Motor neuron (in vitro differentiated cells): ENCODE measurements at places on chromosomes 2 and 18. TPM values are rescaled to one million over a fixed set of nuclear protein-coding genes. Genes with fewer than 3 reads are reported as not detected.

DNA sequence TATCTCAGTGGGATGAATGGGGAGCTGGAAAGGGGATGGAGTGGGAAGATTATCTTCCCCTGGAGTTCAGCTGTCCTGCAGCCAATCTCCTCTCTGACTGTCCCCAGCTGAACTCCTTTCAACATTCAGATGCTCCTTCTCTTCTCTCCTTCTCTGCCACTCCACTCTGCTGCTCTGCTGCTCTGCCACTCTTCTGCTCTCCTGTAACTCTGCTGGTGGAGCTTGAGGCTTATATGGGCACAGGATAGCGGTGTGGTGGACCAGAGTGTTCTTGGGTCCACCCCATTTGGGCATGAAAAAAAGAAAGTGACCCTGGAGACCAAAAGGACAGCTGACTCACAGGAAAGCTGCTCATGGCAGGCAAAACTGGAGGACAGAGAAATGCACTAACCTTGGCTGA lies 26.6 kb downstream of the FAHD2B start:
- ATAC-seq: no peak

DNA sequence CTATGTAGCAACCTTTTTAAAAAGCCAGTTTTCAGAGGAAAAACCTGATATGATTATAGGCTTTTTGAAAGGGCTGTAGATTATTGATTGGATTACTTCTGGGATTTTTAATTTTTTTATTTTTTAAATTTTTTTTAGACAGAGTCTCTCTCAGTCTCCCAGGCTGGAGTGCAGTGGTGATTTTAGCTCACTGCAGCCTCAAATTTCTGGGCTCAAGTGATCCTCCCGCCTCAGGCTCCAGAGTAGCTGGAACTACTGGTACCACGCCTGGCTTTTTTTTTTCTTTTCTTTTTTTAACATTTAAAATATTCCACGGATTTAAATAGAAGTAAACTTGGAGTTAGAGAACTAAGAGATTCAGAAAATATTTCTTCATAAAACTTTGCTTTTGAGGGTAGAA lies 1.2 kb downstream of the MRPL19 start:
- ATAC-seq: no peak

DNA sequence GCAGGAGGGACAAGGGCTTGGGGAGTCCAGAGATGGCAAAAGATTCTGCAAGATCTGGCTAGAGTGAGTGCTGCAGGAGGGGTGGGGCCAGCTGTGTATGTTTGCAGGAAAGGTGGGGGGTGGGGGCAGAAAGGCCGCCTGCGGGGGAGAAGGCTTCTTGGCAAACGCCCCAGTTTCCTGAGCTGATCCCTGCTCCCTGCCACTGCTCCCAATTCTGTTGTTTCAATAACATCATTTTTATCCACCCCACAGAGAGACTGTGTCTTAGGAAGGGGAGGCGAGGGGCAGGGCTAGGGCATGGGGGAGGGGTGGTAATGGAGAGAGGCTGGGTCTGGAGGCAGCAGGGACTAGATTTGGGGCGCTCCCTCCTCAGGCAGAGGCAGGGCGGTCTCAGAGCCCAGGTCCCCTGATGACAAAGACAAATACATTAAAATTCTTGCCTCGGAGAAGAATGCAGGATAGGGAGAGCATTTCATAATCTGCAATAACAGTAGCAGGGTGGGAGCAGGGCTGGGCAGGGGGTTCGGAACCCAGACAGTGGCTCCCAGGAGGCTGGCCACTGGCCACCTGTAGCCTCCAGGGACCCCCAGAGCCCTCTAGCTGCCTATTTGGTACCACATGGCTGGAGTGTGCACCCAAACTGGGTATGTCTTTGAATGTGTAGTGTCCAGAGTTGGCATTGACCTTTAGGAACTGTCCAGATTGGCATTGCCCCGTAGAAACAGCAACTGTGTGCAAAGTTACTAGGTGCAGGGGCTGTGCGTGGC lies 2.1 kb upstream of the WNT6 start:
- ATAC-seq: no peak

The ALK gene
- total RNA-seq: 8.8 and 10.6 TPM in 2 replicates

- ATAC-seq: no peak
Measured at GRCh38 chr18:59432803-59433597, 73.9 kb upstream of the LMAN1 start.

- ATAC-seq: no peak
Measured at GRCh38 chr2:28415010-28415409, 22.4 kb downstream of the FOSL2 start.

GRCh38 chr18:39318008-39318407 lies 1752.4 kb upstream of the CELF4 start:
- no peak for ATAC-seq

DNA sequence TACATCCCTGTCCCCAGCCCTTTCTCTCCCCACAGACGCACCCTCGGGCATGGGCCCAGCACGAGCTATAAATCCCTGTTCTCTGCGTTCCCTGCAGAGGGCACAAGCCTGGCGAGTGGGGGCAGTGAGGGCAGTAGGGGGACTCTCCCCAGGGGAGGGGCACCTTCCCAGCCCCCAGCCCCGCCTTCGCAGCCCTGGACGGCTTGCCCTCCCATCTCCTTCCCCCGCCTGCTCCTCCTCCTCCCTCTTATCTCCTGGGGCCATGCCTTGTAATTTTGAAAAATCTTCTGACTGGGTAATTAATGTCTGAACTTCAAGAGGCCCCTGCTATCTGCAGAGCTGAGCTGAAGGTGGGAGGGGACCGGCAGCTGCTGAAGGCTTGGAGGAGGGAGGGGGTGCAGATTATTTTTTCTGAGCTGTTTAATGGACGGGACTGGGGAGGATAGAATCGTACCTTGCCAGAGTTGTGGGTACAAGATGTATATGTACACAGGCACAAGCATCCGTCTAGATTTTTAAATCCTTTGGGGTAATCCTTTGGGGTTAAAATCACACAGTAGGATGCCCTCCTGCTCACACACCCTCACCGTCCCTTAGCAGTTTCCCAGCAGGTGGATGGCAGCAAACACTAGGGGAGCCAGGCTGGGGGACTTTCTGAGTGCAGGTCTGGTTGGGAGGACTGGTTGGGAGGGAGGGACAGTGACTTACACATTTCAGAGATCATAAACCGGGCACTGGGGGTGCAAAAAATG lies 121.9 kb downstream of the SMAD7 start:
- peak; percentile 77 for ATAC-seq

GRCh38 chr2:162509288-162509968 lies 165.5 kb downstream of the GCA start:
- no peak for ATAC-seq

- ATAC-seq: no peak
Measured at GRCh38 chr2:37912056-37912455, 13.0 kb upstream of the RMDN2 start.

DNA sequence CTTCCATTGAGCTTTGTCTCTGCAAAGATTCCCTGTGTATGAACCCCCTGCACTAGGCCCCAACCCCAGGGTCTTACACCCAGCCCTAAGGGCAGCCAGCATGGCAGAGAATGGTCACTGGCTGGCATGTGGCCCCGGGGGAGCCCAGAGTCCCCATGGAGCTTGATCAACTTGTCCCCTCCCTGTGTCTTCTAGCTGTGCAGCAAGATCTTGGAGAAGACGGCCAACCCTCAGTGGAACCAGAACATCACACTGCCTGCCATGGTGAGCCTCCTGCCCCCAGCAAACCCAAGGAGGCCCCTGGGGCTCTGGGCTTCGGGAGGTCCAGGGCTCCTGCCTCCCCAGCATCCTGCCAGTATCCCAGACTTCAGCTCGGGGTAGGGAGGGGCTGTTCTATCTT lies 81.5 kb downstream of the DYSF start:
- no peak for ATAC-seq

The SERPINB13 gene
- total RNA-seq: 2.0 TPM in 1 of 2 replicates, not detected in the other

The VSNL1 gene
- 0.34 and 0.35 TPM in 2 replicates for total RNA-seq

The BOLL gene
- total RNA-seq: 0.16 and 0.25 TPM in 2 replicates

- ATAC-seq: no peak
Measured at GRCh38 chr18:80172056-80172455, 63.0 kb downstream of the ADNP2 start.

GRCh38 chr2:34578641-34579040 lies 979.5 kb upstream of the FAM98A start:
- ATAC-seq: no peak

DNA sequence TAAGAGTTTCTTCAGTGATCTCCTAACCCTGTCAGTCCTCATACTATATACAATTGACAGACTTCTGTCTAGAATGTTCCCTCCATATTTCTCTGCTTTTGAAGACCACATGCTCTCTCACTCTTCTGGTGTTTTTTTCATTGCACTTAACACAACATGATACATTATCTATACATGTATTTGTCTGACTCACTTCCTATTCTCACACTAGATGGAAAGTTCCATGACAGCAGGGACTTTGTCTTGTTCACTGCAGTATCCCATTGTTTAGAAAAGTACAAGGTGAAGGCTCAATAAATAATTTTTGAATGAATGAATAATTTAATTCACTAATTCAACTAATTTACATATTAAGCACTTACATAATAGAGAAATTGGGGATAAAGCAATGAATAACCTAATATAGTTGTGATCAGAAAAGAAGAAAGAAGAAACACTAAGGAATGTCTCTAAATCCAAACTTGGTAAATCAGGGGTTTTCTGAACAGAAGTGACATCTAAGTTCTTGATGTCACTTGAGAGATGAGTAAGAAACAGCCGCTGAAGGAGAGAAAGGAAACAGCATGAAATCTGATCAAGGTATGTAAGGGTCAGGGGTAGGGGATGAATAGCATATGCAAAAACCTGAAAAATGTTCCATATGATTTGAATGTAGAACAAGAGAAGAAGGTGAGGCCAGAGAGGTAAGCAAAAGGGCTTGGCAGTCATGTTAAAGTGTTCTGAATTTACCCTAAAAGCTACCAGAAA lies 42.4 kb downstream of the MBD2 start:
- ATAC-seq: no peak

DNA sequence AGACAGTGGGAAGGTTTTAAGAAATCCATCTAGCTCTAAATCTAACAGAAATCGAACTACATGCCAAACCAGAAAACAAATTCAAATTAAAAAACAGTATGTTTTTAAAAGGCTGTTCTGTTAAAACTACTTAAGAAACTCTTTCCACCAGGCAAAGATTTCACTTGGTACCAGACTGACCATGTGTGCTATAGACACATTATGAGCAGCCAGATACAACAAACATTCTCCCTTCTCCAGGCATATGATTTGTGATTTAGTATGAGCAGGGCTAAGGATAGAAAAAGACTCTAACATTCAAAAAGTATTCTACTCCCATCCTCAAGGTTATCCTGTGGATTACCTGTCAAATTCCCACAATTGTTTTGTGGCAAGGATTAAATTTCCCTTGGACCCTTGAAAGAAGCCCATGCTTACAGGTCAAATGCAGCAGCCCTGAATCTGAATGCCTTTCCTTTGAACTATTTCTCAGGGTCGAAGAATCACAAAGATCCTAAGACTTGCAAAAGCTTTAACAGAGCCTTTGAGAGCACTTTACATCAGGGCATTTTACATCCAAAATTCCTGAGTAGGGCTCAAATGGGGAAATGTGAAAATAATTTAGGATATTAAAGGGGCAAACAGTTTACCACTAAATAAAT lies 42.5 kb upstream of the TTC32 start:
- no peak for ATAC-seq

GRCh38 chr2:134783912-134784311 lies 54.5 kb upstream of the ACMSD start:
- ATAC-seq: no peak

GRCh38 chr18:48440924-48441323 lies 31.7 kb upstream of the ZBTB7C start:
- no peak for ATAC-seq

- no peak for ATAC-seq
Measured at GRCh38 chr18:21914739-21915319, 174.2 kb downstream of the MIB1 start.

The TRIM43 gene
- total RNA-seq: 0.19 TPM in 1 of 2 replicates, not detected in the other

- ATAC-seq: peak; percentile 89
Measured at GRCh38 chr2:209476367-209477208, 52.7 kb downstream of the MAP2 start.

The TSPYL6 gene
- total RNA-seq: 0.43 and 0.56 TPM in 2 replicates

- no peak for ATAC-seq
Measured at GRCh38 chr2:170923799-170924198, 5.3 kb upstream of the GORASP2 start.

- ATAC-seq: no peak
Measured at GRCh38 chr2:10395893-10396292, 52.2 kb downstream of the ODC1 start.

DNA sequence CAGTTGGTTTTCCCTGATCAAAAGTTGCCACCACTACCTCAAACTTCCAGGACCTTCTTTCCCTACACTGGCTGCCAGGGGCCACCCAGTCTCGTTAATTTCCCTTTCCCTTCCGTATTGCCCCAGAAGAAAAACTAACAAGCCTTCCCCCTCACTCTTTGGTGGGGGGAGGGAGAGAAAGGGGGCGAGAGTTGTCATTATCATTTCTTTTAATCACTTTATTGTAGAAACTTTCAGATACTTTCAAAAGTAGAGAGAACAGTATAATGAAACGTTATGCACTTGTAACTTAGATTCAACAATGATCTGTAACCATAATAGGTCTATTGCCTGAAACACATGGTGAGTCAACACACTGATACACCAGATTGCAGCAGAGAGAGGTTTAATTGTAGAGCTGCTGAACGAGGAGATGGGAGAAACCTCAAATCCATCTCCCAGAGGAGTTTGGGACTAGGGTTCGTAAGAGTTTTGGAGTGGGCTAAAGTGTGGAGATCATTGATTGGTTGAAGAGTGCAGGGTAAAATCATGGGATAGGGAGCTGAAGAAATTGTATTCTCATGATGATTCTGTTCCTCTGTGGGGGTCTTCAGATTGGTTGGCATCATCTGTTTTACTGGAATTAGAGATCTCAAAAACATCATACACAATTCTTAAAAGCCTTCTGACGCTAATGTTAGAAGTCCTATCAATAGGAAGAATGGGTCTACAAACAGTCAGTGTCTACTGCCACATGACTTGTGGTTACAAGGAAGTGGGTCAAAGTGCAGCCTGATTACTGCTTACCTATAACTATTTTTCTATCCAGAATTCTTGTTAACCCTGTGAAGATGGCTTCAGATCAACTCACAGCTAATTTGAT lies 2.6 kb upstream of the RNF149 start:
- ATAC-seq: no peak
